ENCODE measurements at places on chromosomes 3 and 15.

- no peak for DNase-seq
Measured at GRCh38 chr15:63572749-63573464, 24.3 kb upstream of the FBXL22 start.

DNA sequence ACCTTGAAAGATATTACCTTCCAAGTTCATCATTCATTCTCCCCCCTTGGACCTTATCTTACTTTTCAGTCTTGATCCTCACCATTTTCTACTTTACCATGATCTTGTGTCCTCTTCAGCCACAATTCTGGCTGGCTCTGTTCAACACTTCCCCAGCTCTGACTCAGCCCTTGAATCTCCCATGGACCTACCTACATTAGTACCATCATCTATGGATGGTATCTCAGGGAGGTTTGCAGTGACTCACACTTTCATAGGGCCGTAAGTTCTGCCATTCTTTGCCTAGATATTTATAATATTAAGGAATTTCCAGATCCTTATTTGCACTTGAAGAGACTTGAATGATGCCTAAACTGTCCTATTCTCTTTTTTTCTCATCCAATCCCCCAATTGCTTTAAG, 213.7 kb upstream of the RORA start:
- DNase-seq = no peak

DNA sequence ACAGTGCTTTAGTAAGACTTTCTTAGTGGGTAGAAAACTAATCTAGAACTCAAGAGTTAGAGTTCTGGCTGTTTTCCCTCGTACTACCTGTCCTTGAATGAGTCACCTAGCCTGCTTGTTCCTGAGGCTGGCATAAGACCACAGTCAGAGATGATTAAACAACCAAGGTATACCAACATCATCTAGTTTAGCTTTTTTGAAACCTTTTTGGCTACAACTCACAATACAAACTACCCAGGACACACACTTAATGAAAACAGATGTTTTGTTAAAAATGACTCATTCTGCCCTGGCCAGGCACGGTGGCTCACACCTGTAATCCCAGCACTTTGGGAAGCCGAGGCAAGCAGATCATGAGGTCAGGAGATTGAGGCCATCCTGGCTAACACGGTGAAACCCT, 4.6 kb downstream of the MCCC1 start:
- no peak for DNase-seq

GRCh38 chr3:52353291-52353855, 37.3 kb downstream of the DNAH1 start:
- no peak for DNase-seq

- DNase-seq = peak; percentile 66
Measured at GRCh38 chr3:147298511-147298982, 107.8 kb downstream of the ZIC4 start.

GRCh38 chr3:5185093-5185673, 2.3 kb upstream of the EDEM1 start:
- DNase-seq = no peak

DNA sequence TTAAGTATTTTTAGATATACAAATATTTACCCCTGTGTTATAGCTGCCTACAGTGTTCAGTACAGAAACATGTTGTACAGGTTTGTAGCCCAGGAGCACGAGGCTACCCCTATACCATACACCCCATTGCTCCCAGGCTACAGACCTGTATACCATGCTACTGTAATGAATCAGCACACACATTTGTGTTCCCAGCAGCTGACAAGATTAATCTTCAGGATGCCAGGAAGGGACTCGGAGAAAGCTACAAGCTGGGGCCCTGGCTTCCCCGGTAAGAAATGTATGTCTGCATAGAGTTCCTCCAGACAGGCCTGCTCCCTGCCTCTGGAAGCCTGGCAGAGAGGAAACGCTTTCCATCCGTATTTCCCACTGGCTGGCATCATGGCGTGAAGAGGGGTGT, 136.5 kb downstream of the XXYLT1 start:
- no peak for DNase-seq

DNA sequence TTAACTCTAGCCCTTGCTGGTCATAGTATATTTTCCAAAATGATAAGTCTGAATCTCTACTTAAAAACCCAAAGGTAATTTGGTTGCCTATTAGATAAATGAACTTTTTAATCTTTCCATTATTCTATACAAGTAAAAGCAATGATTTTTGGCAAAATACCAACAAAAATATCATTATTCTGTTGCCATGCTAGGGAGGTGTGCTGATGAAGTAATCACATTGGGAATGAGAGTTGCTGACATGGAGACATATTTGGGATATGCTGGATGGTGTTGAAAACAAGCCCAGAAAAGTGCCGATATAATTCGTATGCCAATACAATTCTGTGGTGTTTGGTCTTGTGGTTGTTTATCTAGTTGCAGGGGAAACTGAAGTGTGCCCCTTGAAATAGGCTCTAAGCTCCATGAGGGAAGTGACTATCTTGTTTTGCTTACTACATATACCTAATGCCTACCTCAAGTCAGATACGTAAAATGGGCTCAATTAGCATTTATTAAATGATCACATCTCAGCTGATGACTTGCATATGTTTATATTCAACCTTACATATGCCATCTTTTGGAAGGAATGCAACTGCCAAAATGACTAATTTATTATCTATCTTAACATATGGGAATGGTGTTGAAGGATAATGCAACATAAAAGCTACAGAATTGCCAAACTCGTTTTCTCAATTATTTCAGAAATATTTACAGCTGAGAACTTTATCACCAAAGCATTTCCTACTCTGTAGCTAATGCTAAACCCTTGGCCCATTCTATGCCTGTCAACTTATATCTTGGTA, 5.8 kb downstream of the TOPBP1 start:
- DNase-seq = no peak

GRCh38 chr3:354432-354831, 157.9 kb downstream of the CHL1 start:
- no peak for DNase-seq

DNA sequence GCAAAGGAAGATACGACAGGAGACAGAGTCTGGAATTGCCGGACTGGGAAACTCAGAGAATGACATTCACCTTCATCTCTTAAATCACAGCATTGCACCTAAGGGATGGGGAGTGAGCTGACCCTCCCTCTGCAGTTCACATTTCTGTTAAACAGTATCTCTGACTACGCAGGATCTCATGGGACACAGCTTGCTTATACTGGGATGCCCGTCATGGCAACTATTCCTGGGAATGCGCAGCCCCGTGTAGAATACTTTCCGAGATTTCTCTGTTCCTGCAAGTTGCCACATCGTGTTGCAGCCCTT, 232.5 kb upstream of the HES1 start:
- DNase-seq = no peak

DNA sequence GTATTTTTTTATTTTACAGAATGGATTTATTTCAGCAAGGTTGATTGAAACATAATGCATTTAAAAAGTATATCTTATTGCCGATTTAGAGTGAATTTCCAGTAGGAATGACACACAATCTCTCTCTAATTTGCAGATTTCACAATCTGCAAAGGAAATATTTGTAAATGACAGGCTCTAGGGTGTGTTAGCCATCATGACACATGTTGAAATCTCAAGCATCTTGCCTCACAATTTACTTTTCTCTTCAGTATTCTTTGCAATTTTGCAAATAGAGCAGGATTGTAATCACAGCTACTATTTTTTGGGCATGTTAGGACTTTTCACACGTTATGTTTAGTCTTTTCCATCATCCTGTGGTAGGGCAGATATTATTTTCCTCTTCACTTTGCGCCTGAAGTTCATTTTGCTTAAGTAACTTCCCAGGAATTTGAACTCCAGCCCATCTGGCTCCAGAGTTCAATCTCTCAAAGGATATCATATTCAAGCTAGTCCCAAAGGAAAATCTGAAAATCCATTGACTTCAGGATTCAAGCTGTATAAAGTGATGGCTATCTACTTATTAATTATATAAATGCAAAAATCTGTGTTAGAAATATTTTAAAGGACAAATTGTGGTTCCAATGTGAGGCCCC, 55.4 kb downstream of the ATP13A4 start:
- no peak for DNase-seq

- DNase-seq = no peak
Measured at GRCh38 chr3:49416867-49417266, 4.6 kb downstream of the TCTA start.

DNA sequence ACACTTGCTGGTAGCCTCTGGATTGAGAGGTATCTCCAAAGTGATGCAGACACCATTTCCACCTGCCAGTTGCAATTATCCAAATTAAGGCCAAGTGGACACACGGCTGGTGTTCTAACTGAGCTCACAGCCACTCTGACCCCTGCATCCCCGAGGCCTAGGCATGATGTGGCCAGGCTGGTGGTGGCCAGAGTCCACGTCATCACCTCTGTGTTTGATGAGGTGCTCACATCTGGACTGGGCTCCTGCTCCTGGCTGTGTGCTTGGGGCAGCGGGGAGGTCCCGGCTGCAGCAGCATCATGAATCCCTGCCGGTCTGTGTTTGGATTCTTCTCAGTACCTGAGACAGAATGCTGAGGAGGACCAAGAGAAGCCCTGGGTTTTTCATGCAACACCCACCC, 4.9 kb downstream of the OXTR start:
- DNase-seq = no peak

GRCh38 chr3:189512821-189513220, 118.4 kb upstream of the TP63 start:
- no peak for DNase-seq

- DNase-seq = peak; percentile 29
Measured at GRCh38 chr3:76063019-76063418, 277.7 kb upstream of the ZNF717 start.

DNA sequence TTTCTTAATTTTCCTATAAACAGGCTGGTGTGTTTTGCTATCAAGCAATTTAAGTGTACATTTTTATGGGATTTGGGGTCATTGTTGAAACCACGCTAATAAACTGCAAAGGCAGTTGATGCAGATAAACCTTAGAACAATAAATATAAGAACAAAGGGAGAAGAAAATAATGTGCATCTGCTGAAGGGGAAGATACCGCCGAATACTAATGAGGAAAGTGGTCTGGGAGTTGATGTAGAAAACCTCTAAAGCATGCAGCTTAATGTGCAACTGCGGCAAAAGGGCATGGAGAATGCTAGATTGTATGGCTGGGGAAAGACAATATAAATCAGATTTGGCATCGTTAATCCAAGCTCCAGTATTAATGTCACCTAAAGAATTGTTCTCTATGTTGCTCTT, 29.8 kb upstream of the CHL1 start:
- DNase-seq = no peak

DNA sequence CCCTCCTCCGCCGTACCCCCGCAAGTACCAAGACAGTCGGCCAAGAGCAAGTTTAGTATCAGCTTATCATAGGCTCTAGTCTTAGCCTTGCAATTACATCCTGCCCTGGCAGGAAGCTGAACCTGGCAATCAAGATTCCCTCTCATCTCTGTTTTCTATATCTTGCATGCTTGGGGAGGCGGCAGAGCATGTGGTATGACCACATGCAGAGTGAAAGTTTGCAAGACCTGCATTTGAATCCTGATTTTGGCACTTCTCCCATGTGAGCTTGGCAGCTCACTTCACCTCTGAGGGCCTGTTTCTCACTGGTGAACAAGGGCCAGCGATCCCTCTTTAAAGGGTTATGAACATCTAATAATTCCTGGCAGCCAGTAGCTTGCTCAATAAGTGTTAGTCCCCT, 106.1 kb upstream of the FRMD4B start:
- DNase-seq = no peak

DNA sequence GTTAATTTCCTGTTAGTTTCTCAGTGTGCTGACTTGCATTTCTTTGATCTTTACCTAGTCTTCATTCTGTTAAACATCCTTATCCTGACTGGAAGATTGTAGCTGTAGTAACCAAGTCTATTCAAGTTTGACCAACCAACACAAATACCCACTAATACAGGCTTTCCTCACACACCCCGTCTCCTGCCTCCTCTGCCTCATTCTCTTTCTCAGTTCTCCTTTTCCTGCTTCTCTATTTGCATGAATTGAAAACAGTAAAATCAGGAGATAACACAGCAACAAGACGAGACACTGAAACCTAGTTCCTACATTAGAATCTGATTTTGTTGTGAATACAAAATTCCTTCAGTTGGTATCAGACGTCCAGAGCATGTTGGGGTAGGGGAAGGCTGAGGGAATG, 116.9 kb upstream of the ARPP21 start:
- DNase-seq = no peak

- DNase-seq = no peak
Measured at GRCh38 chr3:69715204-69715603, 24.1 kb upstream of the MITF start.

DNA sequence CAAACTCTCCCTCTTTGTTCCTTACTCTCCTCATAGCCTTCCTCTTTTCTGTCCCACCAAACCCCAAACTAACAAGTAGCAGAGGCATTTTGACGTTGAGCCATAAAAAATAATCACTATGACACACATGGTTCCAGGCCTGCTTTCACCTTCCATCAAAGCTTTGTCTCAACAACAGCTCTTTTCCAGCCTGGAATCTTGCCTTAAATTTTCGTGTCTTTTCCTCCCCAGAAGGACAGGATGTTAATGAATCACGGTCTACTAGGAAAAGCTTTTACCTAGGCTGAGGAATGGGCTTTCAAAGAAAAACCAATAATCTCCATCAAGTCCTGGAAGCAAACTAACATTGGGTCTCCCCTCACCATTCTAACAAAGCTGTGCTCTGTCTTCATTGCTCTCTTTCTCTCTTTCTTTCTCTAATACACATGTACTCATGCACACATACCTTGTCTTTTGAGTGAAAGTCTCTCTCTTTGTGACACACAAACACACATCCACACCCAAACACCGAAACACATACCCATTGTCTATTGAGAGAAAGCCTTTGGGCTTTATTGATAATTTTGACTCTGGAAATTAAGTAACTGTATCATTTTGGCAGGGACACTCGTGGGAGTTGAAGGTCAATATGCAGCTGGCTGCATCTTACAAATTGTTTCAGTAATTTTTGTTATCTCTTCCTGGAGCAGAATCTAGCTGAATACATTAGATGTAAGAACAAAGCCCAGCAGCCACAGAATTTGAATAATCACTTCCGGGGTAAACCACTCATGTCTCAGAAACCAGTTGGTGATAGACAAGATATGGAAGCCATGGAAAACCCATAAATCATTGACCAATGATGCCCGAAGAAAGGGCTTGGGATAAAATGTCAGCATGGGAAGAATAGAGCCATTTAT, 107.4 kb upstream of the SLC4A7 start:
- DNase-seq = no peak

DNA sequence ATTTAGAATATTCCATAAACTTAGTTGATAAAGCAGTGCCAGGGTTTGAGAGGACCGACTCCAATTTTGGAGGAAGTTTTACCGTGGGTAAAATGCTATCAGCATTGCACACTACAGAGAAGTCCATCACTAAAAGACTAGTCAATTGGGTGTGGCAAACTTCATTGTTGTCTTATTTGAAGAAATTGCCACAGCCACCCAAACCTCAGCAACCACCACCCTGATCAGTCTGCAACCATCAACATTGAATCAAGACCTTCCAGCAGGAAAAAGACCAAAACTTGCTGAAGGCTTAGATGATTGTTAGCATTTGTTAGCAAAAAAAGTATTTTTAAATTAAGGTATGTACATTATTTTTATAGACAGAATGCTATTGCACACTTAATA, 60.5 kb downstream of the KLF13 start:
- DNase-seq = no peak

GRCh38 chr15:61295239-61295638, 66.1 kb upstream of the RORA start:
- DNase-seq = no peak

- no peak for DNase-seq
Measured at GRCh38 chr15:92102395-92102755, 248.9 kb downstream of the SLCO3A1 start.
